ENCODE measurements at places on chromosomes 3 and 15. TPM values are rescaled to one million over a fixed set of nuclear protein-coding genes. Genes with fewer than 3 reads are reported as not detected.
A peak's percentile ranks its signal among the peaks of the same experiment; 100 is the strongest.

The LMCD1 gene
- total RNA-seq: 72.5 TPM

The CCDC50 gene
- total RNA-seq: 53.9 TPM

The HTR3C gene
- not detected for total RNA-seq

The SEMA3F gene
- total RNA-seq: 6.7 TPM

The ZNF620 gene
- 2.6 TPM for total RNA-seq

The KCNH8 gene
- total RNA-seq: not detected

The STRA6 gene
- not detected for total RNA-seq

The CDC25A gene
- total RNA-seq: 0.72 TPM

The NEO1 gene
- total RNA-seq: 10.8 TPM

The ZNF860 gene
- total RNA-seq: 0.21 TPM

The FBXO40 gene
- total RNA-seq: 216 TPM

The CD200 gene
- total RNA-seq: 1.2 TPM

GRCh38 chr15:81784751-81785150 lies 261.1 kb downstream of the MEX3B start:
- no peak for DNase-seq

GRCh38 chr3:115040673-115041286 lies 106.3 kb downstream of the ZBTB20 start:
- no peak for DNase-seq

DNA sequence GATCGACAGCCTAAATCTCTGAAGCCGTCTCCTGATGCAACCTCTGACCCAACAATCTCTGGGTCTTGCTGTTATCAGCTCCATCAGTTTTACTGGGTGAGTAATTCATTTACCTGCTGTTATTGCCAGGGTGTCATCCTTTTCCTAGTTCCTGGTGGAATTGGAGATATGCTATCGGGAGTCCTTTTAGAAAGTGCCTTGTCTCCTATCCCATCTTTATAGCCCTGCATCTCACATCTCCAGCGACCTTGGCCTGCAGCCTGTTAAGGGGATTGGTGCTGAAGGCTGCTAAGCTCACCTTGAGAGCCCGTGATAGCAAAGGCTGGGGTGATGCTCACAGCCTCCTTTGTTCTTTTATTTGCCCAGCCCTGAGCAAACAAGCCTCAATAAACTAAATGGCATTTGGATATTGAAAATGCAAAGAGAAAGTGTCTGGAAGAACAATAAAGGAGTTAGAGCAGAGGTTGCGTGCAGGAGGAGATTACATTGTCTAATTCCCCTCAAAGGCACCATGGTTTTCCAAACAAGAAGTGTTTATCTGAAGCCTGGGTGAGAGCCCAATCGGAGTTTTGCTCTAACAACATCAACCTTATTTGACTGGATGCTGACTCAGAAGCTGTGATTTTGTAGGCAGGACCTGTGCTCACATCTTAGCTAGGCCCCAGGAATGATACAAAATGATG lies 101.8 kb downstream of the RPLP1 start:
- DNase-seq: no peak

DNA sequence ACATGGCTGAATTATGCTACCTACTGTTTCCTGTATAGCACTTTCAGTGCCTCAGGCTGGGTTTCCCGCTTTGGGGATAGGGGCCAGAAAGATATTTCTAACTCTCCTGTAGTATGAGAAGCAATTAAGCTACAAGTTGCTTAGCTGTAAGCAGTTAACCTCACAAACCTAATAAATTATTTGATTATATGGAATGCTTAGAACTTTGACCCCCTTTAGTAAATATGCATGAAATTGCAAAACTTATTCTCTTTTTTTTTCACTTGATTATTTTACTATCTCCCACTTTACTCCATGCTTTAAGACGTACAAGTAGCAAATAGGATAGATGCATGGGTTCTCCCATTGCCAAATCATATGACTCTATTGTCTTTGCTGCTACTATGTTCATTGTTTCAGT lies 27.5 kb upstream of the CHMP2B start:
- DNase-seq: no peak

- DNase-seq: no peak
These were observed 6.5 kb downstream of the RPS17 start for GRCh38 chr15:82533801-82534200.

GRCh38 chr3:54918516-54918915 lies 9.3 kb downstream of the LRTM1 start:
- no peak for DNase-seq

GRCh38 chr15:44296625-44297524 lies 8.4 kb downstream of the GOLM2 start:
- DNase-seq: no peak

DNA sequence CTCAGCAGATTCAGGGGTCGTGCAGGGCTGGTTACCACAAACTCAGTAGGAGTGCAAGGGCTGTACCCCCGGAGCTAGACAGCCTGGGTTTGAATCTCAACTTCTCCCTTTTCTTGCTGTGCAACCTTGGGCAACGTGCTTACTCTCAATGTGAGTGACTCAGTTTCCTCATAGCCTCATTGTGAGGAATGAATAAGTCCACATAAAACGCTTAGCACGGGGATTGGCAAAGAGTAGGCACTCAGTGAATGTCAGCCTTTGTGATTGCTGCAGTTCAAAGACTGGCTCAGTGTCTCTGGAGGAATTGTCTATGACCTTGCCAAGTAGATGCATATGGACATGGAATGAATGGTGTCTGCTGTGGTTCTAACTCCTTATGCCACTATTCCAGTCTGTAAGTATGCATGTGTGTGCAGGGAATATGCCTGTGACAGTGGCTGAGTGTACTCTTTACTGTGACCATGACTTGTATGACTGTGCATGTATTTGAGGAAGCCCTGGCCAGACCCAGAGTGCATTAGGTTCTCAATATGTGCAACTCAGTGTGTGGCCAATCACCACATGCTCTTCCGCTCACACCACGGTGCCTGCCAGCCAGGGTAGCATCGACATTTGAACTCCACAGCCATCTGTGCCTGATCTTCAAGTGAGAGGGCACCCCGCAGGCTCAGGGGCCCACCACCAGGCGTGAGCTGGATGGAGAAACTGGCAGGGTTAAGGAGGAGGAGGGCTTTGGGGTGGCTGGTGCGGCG lies 900 bp upstream of the HYAL3 start:
- no peak for DNase-seq

- DNase-seq: peak; percentile 20
These were observed 45.5 kb upstream of the SLC41A3 start for GRCh38 chr3:126129398-126129891.

GRCh38 chr15:31100738-31101137 lies 787 bp downstream of the TRPM1 start:
- no peak for DNase-seq

- no peak for DNase-seq
These were observed 73.0 kb downstream of the SCN10A start for GRCh38 chr3:38743043-38743442.

DNA sequence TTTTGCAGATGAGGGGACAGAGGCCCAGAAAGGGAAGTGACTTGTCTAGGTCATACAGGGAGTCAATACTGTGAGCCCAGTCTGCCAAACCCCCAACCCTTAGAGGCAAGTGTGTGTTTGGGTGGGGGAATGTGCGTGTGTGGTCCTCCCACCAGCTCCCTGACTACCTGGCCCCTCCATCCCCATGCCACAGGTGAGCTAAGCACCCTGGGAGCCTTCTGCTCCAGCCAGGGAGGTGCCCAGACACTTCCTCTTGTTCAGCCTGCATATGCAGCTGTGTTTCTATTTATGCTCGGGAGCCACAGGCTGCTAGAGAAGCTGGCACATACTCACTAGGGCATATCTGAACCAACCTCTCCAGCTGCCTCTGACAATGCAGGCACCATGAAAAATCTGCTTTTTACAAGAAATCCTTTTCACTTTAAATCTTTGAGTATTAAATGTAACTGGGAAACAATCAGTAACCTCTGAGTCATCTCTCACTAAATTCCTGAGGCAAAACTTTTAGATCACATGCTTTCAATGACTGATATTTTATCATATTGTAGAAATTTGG lies 20.7 kb downstream of the TBC1D2B start:
- no peak for DNase-seq

GRCh38 chr15:60340207-60340921 lies 57.4 kb downstream of the ANXA2 start:
- DNase-seq: no peak

DNA sequence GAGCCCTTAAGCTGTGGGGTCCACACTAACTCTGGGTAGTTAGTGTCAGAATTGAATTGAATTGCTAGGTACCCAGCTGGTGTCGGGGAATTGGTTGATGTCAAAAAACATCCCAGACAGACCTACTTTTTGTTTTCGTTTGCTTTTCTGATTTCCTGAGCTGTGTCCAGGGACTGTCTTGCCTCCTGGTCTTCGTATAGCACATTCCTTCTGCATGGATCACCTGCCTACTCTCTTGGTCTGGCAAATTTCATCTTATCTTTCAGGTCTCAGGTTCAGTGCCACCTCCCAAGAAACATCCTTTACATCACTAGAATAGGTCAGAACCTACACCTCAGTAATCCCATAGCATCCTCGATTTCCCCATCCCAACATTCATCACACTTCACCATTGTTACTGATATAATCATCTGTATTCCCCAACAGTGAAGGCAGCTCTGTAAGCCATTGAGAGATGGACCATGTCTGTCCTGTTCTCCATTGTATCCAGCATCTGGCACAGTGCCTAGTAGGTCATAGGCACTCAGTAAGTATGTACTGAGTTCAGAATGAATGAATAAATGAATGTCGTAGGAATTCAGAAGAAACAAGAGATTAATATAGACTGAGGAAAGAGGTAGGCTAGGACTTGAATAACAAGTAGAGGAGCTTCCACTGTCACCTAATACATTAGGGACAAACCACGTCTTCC lies 81.2 kb downstream of the ANP32A start:
- no peak for DNase-seq

DNA sequence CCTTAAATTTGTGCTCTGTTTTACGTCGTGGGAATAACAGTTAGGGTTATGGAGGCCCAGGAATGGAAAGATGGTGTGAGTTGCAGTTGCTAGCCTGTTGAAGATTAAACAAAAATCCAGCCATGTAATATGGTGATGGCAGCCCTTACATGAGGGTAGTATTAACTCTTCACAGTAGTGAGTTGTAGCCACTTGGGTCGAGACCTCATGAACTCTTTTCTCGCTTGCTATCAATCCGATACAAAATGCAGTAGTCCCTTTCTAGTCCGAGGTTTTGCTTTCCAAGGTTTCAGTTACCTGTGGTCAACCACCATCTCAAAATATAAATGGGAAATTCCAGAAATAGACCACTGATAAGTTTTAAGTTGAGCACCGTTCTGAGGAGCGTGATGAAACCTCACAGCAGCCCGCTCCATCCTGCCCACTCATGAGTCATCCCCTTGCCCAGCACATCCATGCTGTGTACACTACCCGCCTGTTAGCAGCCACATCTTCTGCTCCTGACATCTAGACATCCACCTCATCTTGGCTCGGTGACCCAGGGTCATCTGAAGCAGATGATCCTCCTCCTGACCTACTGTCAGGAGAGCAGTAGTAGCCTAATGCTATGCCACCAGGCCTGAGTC lies 177.9 kb downstream of the CDIN1 start:
- DNase-seq: no peak

DNA sequence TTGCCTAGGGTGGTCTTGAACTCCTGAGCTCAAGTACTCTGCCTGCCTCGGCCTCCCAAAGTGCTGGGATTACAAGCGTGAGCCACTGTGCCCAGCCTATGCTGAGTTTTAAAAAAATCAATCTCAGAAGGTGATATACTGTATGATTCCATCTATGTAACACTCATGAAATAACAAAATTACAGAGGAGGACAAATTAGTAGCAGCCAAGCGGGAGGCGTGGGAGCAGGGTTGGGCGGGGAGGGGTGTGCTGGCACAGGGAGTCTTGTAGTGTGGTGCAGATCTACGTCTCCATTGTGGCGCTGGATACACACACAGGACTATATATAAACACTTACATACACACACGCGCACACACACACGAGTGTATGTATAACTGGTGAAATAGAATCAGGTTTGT lies 80.6 kb upstream of the LINGO1 start:
- DNase-seq: no peak

- no peak for DNase-seq
These were observed 134.4 kb upstream of the SKOR1 start for GRCh38 chr15:67690936-67691335.

- no peak for DNase-seq
These were observed 384.3 kb downstream of the ROBO1 start for GRCh38 chr3:79383402-79384012.

- DNase-seq: no peak
These were observed 119.9 kb downstream of the MBNL1 start for GRCh38 chr3:152388631-152389030.

GRCh38 chr15:69853544-69853951 lies 244.2 kb downstream of the TLE3 start:
- DNase-seq: no peak

GRCh38 chr15:33163816-33164215 lies 30.7 kb downstream of the FMN1 start:
- no peak for DNase-seq

- DNase-seq: peak; percentile 59
These were observed 462.0 kb downstream of the PDCD6IP start for GRCh38 chr3:34260271-34261000.

DNA sequence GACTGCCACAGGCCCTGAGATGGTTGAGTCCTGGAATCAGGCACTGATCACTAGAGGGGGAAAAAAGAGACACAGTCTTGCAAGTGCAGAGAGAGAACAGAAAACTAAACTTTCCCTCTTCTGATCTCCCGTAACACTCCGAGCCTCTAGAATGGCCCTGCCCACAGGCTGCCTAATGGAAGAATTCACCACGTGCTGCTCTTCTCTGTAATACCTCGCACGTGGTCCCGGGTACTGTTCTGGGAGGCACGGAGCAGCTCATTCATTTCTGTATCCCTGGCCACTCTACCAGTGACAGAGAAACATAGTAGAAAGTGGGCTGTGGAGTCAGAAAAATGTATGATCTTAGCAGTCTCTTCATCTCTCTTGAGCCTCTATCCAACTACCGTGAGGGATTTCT lies 30.4 kb downstream of the VGLL4 start:
- DNase-seq: no peak

- DNase-seq: no peak
These were observed 156.7 kb downstream of the ANO10 start for GRCh38 chr3:43465109-43465508.

- DNase-seq: no peak
These were observed 1308.2 kb upstream of the EPHA6 start for GRCh38 chr3:95506174-95506573.

DNA sequence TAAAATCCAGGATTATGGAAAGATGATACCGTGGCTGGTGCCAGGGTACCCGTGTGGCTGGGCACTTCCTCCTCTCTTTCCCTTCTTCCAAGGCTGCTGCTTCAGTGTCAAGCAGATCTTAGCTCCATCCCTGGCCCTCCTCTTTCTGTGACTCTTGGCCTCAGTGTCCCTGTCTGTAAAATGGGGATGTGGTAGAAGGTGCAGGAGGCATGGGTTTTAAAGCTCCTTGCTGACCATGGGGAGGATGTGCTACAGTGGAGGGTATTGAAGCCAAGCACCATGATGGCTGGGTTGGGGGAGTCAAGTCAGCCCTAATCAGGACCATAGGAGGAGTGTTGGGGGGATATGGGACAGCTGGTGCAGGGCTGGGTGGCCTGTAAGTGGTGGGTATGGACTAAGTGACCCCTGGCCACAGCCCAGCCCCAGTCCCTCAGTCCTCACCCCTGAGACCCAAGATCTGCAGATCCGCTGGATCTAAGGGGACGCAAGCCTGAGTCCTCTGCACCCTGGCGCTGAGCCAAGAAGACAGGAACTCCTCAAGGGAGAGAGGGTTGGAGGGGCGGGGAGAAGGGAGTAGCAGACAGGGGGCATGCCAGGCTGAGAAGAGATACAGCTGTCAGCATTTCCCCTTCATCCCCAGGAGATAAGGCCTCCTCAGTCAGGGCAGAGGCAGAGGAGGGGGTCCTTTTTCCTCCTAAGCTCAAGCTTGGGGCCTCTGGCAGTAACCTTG lies 12.0 kb downstream of the PTH1R start:
- DNase-seq: peak; percentile 61

GRCh38 chr3:95319921-95320494 lies 1257.1 kb downstream of the NSUN3 start:
- DNase-seq: no peak

Measured in heart right ventricle (tissue), 16 donors.